Suprapubic skin (tissue), 4 donors: ENCODE measurements at places on chromosomes 11 and 22.

DNA sequence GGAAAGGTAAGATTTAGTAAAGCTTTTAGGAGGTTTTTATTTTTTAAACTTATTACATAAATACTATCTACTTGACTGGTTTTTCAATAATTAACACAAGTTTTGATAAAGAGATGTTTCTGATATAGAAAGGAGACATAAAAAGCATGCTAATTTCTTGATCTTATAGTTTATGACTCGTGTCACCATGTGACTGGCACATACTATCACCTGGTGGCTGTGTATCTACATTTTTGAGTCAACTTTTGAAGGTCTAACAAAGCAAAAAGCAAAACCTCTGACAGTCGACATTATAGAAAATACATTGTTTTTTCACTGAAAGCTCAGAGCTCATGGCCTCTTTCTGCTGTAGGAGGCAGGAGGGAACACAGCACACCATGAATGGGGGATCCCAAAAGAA lies 810 bp downstream of the ACRV1 start:
- H3K27me3 ChIP-seq = no peaks in the 10 kb centered on the region
- DNase-seq = no peak
- no peaks in the 10 kb centered on the region for H3K4me1 ChIP-seq
- H3K36me3 ChIP-seq = no peaks in the 10 kb centered on the region

GRCh38 chr11:33455867-33456463 lies 198.8 kb downstream of the HIPK3 start:
- no peaks in the 10 kb centered on the region for H3K4me1 ChIP-seq
- H3K36me3 ChIP-seq = no peaks in the 10 kb centered on the region
- H3K4me3 ChIP-seq = no peak overlapping the region
- no peak overlapping the region for H3K27ac ChIP-seq
- H3K27me3 ChIP-seq = no peaks in the 10 kb centered on the region

DNA sequence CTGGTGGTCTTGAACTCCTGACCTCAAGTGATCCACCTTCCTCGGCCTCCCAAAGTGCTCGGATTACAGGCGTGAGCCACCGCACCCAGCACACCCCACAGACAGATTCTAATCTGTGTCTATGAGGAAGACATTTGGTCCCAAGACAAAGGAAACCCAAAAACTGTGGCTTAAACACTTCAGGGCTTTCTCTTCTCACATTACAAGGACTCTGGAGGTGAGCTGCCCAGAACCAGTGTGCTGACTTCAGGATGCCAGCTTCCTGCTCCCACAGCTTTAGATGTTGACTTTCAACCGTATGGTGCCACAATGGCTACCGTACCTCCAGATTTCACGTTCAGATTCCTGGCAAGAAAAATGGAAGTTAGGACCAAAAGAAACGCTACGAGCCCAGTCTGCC lies 32.2 kb upstream of the SYT7 start:
- no peak overlapping the region for H3K4me3 ChIP-seq
- no peak for DNase-seq
- peaks cover 25% of the 10 kb centered on the region for H3K27me3 ChIP-seq
- no peaks in the 10 kb centered on the region for H3K36me3 ChIP-seq
- no peak overlapping the region for H3K27ac ChIP-seq

DNA sequence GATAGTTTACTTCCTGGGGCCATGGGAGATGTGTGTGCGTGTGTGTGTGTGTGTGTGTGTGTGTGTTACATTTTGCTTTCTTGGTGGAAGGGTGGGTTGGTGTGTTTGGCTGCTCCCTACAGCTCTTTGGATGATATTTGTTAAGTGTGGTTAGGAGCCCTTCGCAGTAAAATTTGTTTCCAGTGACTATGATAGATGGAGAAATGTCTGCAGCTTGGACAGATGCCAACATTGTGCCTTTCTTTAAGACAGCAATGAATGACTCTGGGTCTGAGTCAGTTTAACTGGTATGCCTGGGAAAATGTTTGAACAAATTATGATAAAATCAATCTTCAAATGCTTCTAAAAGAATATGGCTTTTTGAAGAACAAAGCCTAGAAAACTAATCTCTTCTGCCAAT lies 102.7 kb upstream of the TRPC6 start:
- no peak for DNase-seq
- H3K27ac ChIP-seq = no peak overlapping the region
- no peak overlapping the region for H3K4me3 ChIP-seq
- H3K36me3 ChIP-seq = no peaks in the 10 kb centered on the region
- no peaks in the 10 kb centered on the region for H3K4me1 ChIP-seq

- H3K27me3 ChIP-seq = no peaks in the 10 kb centered on the region
- H3K27ac ChIP-seq = peak overlapping the region; percentile 88
- H3K36me3 ChIP-seq = peaks cover 10% of the 10 kb centered on the region
- DNase-seq = no peak
- peaks cover 21% of the 10 kb centered on the region for H3K4me1 ChIP-seq
- no peak overlapping the region for H3K4me3 ChIP-seq
These were observed 1.0 kb upstream of the TMEM86A start for GRCh38 chr11:18697576-18697975.

GRCh38 chr11:60887556-60887955 lies 18.8 kb downstream of the PRPF19 start:
- H3K27ac ChIP-seq = no peak overlapping the region
- H3K36me3 ChIP-seq = peaks cover 37% of the 10 kb centered on the region
- DNase-seq = no peak
- H3K4me3 ChIP-seq = no peak overlapping the region

DNA sequence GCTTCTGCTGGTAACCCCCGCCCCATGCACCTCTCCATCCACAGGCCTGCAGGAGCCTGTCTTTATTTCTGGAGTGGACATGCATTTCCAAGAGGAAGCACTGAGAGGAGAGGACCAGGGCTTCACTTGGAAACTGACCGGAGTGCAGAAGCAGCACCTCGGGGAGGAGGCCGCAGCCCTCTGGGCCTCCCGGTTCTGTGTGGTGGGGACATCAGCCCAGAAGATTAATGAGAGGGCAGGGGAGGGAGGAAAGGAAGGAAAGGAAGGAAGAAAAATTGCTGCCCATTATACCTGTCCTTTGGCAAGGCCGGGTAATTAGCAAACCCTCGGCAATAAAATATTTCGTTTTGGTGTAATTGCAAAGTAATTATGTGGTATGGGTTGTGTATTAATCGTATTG lies 97.0 kb downstream of the TP53I11 start:
- H3K36me3 ChIP-seq = no peaks in the 10 kb centered on the region
- H3K4me1 ChIP-seq = no peaks in the 10 kb centered on the region
- no peak overlapping the region for H3K4me3 ChIP-seq
- no peak for DNase-seq
- H3K27ac ChIP-seq = no peak overlapping the region

- H3K4me1 ChIP-seq = peaks cover 33% of the 10 kb centered on the region
- no peak for DNase-seq
- H3K4me3 ChIP-seq = no peak overlapping the region
These were observed 83.3 kb upstream of the PICALM start for GRCh38 chr11:86152006-86152862.

DNA sequence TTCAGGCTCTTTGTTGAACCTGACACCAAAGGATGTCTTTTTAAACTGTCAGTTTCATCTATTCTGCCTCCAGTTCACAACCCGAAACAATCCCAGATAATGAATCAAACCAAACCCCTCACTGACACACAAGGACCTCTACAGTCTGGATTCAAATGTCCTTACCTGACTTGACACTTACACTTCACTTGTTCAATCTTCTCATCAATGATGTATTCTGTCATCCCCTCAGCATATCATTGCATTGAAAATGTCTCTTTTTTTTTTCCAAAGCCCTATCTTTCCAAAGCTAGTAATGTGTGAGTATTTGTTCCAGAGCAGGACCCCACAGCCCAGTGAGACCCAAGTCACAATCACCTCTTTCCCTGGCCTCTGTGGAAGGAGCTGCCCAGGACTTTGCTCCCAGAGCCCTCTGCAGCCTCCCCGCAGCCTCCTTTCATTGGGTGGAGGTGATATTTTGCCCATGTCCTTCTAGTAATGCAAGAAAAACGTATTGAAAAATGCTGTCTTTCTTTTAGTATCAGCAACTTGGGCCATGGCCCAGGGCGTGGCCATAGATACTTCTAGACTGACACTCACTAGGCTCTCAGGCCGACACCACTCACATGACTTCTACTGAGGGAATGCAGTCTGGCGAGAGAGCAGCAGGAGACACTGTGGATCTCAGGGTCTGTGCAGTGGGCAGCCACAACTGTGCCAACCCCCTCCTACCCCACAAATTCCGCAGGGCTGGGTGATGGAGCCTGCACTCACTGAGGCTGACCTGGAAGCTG lies 18.2 kb downstream of the RFPL3 start:
- H3K4me1 ChIP-seq = no peaks in the 10 kb centered on the region
- no peak for DNase-seq
- no peak overlapping the region for H3K4me3 ChIP-seq
- no peak overlapping the region for H3K27ac ChIP-seq
- no peaks in the 10 kb centered on the region for H3K36me3 ChIP-seq

- no peak for DNase-seq
- H3K27me3 ChIP-seq = no peaks in the 10 kb centered on the region
- no peaks in the 10 kb centered on the region for H3K4me1 ChIP-seq
- no peak overlapping the region for H3K27ac ChIP-seq
These were observed 419.7 kb upstream of the CNTN5 start for GRCh38 chr11:98600786-98601773.

GRCh38 chr11:13000116-13000515 lies 9.0 kb upstream of the RASSF10 start:
- H3K27me3 ChIP-seq = no peaks in the 10 kb centered on the region
- no peaks in the 10 kb centered on the region for H3K4me1 ChIP-seq
- H3K27ac ChIP-seq = no peak overlapping the region
- H3K36me3 ChIP-seq = no peaks in the 10 kb centered on the region

GRCh38 chr11:100674212-100674611 lies 12.9 kb upstream of the ARHGAP42 start:
- DNase-seq = no peak
- no peak overlapping the region for H3K4me3 ChIP-seq
- H3K4me1 ChIP-seq = no peaks in the 10 kb centered on the region
- no peaks in the 10 kb centered on the region for H3K36me3 ChIP-seq

DNA sequence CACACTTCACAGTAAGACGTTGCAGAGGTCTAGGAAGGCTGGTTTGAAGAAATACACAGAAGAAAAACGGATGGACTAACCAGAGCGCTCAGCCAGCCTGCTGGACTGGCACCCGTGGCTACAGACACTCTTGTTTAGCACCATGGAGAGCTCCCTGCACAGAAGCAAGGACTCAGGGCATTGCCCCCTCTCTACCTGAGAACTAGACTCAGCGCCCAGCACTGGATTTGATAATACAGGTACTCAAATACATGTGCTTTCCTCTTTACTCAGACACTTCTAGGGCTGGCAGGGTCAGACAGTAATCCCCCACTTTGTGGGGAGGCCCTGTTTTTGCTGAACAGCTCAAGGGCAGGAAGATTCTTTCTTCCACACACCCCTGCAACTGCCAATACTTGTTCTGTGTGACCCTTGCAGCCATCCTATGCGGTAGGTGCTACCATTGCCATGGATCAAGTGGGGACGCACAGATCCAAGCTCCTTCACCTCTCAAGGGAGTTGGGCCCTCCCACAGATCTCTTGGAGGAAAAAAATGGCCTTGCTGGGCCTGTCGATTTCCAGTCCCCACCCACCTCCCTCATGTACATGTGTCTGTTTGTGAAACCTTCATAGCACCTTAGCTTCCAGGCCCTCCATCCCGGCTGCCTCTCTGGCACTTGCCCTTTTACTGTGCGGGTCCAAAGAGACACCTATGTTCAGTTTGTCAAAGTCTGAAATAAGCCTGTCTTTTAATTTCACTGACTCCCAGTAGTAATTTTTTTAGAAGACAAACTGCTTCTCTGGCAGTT lies 5.1 kb upstream of the P2RX6 start:
- no peak for DNase-seq
- no peak overlapping the region for H3K27ac ChIP-seq
- H3K36me3 ChIP-seq = no peaks in the 10 kb centered on the region
- no peaks in the 10 kb centered on the region for H3K27me3 ChIP-seq

DNA sequence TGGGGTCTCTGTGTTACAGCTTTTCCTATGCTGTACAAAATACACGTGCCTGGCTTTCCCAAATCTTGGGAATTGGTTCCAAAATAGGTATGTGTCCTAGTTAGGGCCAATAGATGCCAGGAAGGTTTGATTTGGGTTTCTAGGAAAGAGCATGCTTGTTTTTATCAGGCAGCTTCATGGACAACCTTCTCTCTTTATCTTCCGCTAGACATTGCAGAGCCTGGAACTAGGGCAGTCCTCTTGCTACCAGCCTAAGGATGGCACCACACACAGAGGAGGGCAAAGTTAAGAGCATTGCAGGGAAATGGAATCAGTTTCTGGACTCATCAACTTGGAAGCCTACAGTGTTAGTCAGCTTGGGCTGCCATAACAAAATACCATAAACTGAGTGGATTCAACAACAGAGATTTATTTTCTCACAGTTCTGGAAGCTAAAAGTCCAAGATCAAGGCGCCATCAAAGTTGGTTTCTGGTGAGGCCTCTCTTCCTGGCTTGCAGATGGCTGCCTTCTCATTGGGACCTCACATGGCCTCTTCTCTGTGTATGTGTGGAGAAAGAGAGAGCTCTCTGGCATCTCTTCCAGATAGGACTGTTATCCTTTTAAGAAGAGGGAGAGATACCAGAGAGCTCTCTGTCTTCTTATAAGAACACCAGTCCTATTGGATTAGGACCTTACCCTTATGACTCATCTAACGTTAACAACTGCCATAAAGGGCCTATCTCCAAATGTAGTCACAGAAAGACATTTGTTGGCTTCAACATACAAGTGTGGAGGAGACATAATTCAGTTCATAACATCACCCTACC lies 27.3 kb upstream of the CREB3L1 start:
- no peak overlapping the region for H3K27ac ChIP-seq
- H3K4me3 ChIP-seq = no peak overlapping the region
- H3K27me3 ChIP-seq = no peaks in the 10 kb centered on the region
- no peak for DNase-seq
- H3K36me3 ChIP-seq = no peaks in the 10 kb centered on the region

DNA sequence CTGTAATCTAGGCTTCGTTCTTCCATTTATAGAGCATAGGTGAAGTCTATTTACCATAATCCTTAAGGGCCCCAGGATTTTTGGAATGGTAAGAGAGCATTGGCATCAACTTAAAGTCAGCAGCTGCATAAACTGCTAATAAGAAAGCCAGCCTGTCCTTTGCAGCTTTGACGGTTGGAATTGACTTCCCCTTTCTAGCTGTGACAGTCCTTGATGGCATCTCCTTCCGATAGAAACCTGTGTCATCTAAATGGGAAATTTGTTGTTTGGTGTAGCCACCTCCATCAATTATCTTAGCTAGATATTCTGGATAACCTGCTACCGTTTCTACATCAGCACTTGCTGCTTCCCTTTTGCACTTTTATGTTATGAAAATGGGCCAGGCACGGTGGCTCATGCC lies 58.0 kb upstream of the GLYATL1B start:
- H3K4me1 ChIP-seq = no peaks in the 10 kb centered on the region
- no peaks in the 10 kb centered on the region for H3K36me3 ChIP-seq
- H3K27me3 ChIP-seq = no peaks in the 10 kb centered on the region
- no peak overlapping the region for H3K27ac ChIP-seq
- DNase-seq = no peak
- H3K4me3 ChIP-seq = no peak overlapping the region

GRCh38 chr11:8382436-8383053 lies 118.9 kb upstream of the LMO1 start:
- no peak overlapping the region for H3K4me3 ChIP-seq
- no peaks in the 10 kb centered on the region for H3K27me3 ChIP-seq
- H3K4me1 ChIP-seq = no peaks in the 10 kb centered on the region
- no peak for DNase-seq
